ENCODE measurements at places on chromosomes 6 and 20.

- no peak for DNase-seq
Measured at GRCh38 chr6:47134476-47135189, 92.5 kb upstream of the ADGRF1 start.

DNA sequence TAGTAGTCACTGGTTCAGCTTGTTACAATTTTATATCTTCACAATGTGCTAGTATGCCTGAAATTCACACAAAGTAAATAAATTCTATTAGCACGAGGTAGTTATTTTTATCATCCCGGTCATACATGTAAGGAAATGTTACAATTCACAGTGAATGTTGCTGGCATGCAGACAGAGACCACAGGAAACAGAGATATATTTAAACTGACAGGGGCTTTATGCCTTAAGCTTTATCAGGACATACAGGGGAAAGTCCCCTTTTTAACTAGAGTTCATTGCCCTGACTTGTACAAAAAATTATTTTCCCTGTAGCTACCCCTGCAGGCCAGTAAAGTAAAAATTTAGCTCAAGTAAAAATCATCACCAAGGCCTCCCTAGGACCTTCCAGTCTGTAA, 712.0 kb upstream of the NRSN1 start:
- DNase-seq: peak; percentile 24

- DNase-seq: no peak
Measured at GRCh38 chr6:144315981-144316861, 31.1 kb downstream of the UTRN start.

- no peak for DNase-seq
Measured at GRCh38 chr6:116386581-116387299, 16.0 kb downstream of the DSE start.

DNA sequence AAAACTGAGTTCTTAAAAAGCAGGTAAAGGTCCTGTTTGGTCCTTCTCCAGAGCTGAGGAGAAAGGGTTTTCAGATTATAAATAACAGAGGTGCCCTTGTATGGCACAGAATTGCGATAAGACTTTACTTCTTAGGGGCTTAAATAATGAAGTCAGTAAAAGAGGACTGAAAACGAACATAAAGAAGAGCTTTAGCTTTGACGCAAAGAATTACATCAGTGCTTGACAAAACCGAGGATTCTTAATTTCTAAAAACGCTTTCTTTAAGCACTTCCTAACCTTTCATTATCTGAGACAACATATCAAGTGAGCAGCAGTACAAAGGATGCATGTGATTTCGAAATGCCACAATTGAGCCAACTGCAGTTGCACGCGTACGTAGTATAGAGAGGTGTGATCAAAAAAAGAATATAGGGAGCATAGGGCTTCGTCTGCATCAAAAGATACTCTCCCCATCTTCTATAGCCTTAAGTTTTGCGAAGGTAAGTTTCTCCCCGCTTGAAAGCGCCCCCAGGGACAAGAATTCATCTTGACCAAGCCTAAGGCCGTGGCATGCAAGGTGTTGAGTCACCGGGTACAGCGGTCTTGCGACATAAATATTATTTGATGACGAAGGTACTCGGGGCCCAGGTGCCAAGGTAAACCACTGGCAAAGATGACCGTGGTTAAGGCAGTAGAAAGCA, 778 bp upstream of the LOC128125822 start:
- no peak for DNase-seq

All from retina (tissue), 1 donor.